Activated CD4-positive, alpha-beta T cell treated with anti-CD3 and anti-CD28 coated beads, Interleukin-2, amount 10 ng/mL, durations not matched to agents 7 days and 5 days (primary cell): ENCODE measurements at places on chromosomes 11 and 22. TPM values are rescaled to one million over a fixed set of nuclear protein-coding genes. Genes with fewer than 3 reads are reported as not detected.

DNA sequence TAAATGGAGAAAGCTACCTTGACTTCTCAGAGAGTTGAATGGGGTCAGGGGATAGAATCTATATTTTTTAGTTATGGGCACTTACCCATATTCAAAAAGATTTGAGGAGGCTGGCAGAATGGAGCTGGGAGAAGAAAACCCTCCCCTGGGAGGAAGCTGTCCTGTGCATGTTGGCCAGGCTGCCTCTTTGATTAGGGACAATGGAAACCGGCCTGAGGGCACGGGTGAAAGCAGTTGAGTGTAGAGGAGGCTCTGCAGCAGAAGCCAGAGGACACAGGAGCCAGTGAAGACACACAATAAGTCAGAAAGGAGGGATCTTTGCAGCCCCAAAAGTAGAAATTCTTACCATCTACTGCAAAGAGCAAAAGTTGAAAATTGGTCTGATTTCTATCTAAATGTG, 66.6 kb upstream of the B3GAT1 start:
- no peaks in the 10 kb centered on the region for H3K4me1 ChIP-seq
- peaks cover 7% of the 10 kb centered on the region for H3K27me3 ChIP-seq

Gene LDLRAD3
- 0.07 TPM for total RNA-seq

DNA sequence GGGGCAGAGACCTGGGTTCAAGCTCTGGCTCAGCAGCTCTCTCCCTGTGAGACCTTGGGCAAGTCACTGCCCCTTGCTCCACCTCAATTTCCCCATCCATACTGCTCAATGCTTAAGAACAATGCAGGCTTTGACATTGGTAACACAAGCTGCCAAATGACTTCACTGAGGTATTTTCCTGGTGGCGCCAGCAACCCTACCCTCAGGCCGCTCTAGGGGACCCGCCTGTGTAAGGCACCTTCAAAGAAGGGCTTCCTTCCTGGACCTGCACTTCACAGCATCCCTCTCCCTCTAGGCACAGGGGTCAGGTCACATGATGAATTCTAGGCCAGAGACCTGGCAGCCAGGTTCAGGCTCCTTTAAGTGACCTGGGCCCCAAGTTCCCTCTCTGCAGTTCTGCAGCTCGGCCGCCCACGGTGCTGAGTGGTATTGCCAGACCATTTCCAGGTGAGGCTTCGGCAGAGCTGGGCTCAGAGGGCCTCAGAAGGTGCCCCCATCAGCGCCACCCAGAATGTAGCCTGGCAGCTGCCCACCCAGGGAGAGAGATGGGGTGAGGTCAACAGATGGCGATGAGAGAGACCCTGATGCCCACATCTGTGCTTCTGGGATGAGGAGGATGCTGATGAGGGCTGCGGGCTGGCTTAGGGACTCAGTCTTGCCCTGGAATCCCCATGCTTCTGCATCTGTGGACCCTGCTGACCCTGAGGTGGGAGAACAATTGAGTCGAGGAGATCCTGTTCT, 4.5 kb downstream of the WNT11 start:
- H3K27ac ChIP-seq, result no peak overlapping the region
- H3K4me3 ChIP-seq, result no peak overlapping the region
- no peak for DNase-seq
- no peaks in the 10 kb centered on the region for H3K36me3 ChIP-seq

DNA sequence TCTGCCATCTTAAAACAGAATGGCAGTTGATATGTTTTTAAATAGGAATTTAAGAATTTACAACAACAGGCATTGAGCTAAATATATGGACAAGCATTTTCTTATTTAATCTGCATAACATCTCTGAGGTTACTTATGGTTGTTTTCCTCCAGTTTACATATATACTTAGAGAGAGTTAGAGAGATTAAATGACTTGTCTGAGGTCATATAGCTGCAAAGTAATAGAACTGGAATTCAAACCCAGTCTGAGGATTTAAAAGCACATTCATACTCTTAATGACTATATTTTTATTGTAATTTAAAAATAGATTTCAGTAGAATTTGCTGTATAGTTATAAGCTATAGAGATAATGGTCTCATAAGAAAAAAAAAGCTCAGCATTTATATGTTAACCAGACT, 81.4 kb upstream of the GRIK4 start:
- no peak for DNase-seq
- H3K36me3 ChIP-seq, result no peaks in the 10 kb centered on the region

DNA sequence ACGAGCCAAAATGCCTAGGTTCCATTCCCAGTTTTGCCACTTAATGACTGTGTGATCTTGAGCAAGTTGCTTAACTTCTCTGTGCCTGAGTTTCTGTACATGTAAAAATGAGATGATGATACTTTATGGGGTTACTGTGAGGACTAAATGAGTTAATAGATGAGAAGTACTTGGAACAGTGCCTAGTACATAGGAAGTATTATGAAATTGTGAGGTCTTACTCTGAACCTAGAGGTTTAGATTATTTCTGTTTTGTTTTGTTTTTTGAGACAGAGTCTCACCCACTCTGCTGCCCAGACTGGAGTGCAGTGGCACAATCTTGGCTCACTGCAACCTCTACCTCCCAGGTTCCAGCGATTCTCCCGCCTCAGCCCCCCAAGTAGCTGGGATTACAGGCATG, 227.0 kb upstream of the POU2AF2 start:
- peaks cover 4% of the 10 kb centered on the region for H3K27me3 ChIP-seq
- no peak overlapping the region for H3K27ac ChIP-seq
- no peak overlapping the region for H3K4me3 ChIP-seq
- no peaks in the 10 kb centered on the region for H3K4me1 ChIP-seq
- no peaks in the 10 kb centered on the region for H3K36me3 ChIP-seq

Gene HORMAD2
- not detected for total RNA-seq

GRCh38 chr22:45553351-45554039, 50.8 kb downstream of the FBLN1 start:
- H3K4me3 ChIP-seq, result no peak overlapping the region
- DNase-seq, result peak; percentile 48
- H3K4me1 ChIP-seq, result no peaks in the 10 kb centered on the region
- no peaks in the 10 kb centered on the region for H3K27me3 ChIP-seq
- H3K36me3 ChIP-seq, result no peaks in the 10 kb centered on the region

- DNase-seq, result no peak
- H3K27me3 ChIP-seq, result peaks cover 52% of the 10 kb centered on the region
- H3K4me3 ChIP-seq, result no peak overlapping the region
- H3K4me1 ChIP-seq, result peaks cover 8% of the 10 kb centered on the region
Measured at GRCh38 chr11:62930157-62930556, 9.0 kb upstream of the CHRM1 start.

GRCh38 chr11:113288286-113288863, 26.0 kb upstream of the TTC12 start:
- no peaks in the 10 kb centered on the region for H3K36me3 ChIP-seq
- H3K27ac ChIP-seq, result no peak overlapping the region
- DNase-seq, result no peak
- no peaks in the 10 kb centered on the region for H3K27me3 ChIP-seq
- H3K4me1 ChIP-seq, result no peaks in the 10 kb centered on the region

DNA sequence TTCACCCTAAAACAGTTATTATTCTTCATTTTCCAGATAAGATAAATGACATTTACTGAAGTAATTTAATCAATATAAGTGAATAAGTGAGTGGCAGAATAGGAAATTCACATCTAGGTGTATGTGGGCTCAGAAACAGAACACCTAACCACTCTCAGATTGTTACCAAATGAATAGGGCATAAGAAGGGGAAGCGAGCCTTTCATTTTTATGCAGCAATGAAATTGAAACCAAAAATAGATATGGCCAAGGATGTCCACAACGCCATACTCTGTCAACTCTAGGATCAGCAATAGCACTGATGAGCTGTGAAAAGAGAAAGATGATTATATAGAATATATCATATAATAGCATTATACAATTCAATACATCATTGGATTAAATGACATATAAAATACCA, 398.1 kb upstream of the API5 start:
- no peaks in the 10 kb centered on the region for H3K4me1 ChIP-seq
- H3K4me3 ChIP-seq, result no peak overlapping the region
- no peak overlapping the region for H3K27ac ChIP-seq
- no peaks in the 10 kb centered on the region for H3K36me3 ChIP-seq
- DNase-seq, result no peak
- H3K27me3 ChIP-seq, result no peaks in the 10 kb centered on the region

GRCh38 chr11:15591112-15591537, 476.4 kb downstream of the INSC start:
- no peak for DNase-seq
- no peaks in the 10 kb centered on the region for H3K4me1 ChIP-seq
- no peaks in the 10 kb centered on the region for H3K27me3 ChIP-seq
- H3K4me3 ChIP-seq, result no peak overlapping the region

GRCh38 chr11:61679296-61679695, 895 bp upstream of the DAGLA start:
- H3K27me3 ChIP-seq, result peaks cover 38% of the 10 kb centered on the region
- H3K36me3 ChIP-seq, result no peaks in the 10 kb centered on the region
- H3K4me1 ChIP-seq, result peaks cover 5% of the 10 kb centered on the region
- no peak overlapping the region for H3K27ac ChIP-seq
- DNase-seq, result no peak

DNA sequence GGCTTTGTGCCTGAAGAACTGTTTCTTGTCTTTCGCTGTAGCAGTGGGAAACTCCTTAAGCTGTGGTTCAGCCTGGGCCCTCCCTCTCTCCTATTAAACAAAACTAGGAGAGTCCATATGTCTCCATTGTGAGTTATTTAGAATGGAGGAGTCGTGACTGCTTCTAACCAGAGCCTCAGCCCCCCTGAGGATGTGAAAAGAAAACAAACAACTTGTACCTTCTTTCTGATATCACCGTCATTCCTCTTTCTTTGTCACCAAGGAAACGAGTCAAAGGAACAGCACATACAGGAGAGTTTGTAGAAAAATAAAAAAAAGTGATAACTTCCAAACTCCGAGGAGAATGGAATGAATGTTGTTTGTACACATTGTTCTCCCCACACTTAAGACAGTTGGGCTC, 11.6 kb upstream of the EXT2 start:
- H3K27me3 ChIP-seq, result no peaks in the 10 kb centered on the region
- no peak overlapping the region for H3K4me3 ChIP-seq
- H3K27ac ChIP-seq, result no peak overlapping the region
- peaks cover 7% of the 10 kb centered on the region for H3K4me1 ChIP-seq
- no peak for DNase-seq
- H3K36me3 ChIP-seq, result peaks cover 4% of the 10 kb centered on the region

DNA sequence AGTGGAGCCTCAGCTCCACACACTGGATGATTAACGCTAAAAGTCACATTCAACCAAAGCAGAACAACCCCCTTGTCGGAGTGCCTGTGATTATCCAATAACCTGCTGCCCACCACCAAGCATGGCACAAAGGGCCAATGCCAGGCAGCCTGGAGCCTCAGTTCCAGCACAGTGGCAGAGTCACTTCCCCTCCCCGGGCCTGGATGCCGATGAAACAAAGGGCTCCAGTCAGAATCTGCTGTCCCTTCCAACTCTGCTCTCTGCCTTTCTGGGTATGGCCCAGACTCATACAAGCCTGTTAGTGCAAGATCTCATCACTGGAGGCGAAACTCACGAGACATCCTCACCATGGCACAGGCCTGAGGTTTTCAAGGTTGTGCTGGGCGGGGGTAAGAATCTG, 52.1 kb downstream of the CLTCL1 start:
- H3K4me3 ChIP-seq, result no peak overlapping the region
- H3K36me3 ChIP-seq, result no peaks in the 10 kb centered on the region
- no peaks in the 10 kb centered on the region for H3K4me1 ChIP-seq
- no peak overlapping the region for H3K27ac ChIP-seq
- DNase-seq, result no peak
- peaks cover 13% of the 10 kb centered on the region for H3K27me3 ChIP-seq

DNA sequence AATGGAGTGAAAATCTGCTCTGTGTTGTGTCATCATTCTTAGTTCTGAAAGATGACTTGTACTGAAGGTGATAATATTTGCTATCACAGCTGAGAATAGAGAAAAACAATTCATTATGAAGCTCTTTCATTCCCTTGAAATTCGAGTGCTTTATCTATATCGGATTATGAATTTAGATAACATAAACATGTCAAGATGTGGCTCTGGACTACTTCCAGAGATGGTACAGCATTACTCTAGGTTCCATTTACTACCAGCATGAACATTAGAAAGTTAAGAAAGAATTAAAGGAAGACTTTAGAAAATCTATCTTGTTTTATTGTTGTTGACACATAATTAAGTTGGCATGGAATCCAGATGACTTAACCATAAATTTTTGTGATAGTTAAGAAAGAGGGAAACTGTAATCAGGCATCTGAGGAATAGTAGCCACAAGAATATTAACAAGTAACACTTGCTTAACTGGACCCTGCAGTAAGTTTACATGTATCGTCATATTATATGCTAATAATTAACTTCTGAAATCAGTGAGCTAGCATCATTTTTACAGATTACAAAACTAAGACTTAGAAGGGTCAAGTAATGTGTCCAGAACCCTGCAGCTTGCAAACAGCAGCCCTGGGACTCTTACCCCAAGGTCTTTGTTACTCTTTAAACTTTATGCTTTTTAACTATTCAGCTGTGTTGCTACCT, 182.6 kb downstream of the DDX10 start:
- DNase-seq, result no peak
- peaks cover 6% of the 10 kb centered on the region for H3K4me1 ChIP-seq
- peaks cover 4% of the 10 kb centered on the region for H3K36me3 ChIP-seq
- H3K4me3 ChIP-seq, result no peak overlapping the region
- H3K27me3 ChIP-seq, result no peaks in the 10 kb centered on the region

Gene ALDH3B1
- 0.15 TPM for total RNA-seq
